ENCODE measurements at places on chromosomes 3 and 15. TPM values are rescaled to one million over a fixed set of nuclear protein-coding genes. Genes with fewer than 3 reads are reported as not detected.

CYP11A1 gene
- total RNA-seq, result 0.82 TPM

MINAR1 gene
- total RNA-seq, result 5.3 TPM

CHRNA7 gene
- total RNA-seq, result 2.3 TPM

SMCO1 gene
- not detected for total RNA-seq

KNL1 gene
- total RNA-seq, result 9.5 TPM

BTLA gene
- not detected for total RNA-seq

DOCK3 gene
- total RNA-seq, result 1.3 TPM

SHISA5 gene
- 283 TPM for total RNA-seq

- no peaks in the 10 kb centered on the region for H3K27me3 ChIP-seq
- H3K4me1 ChIP-seq, result no peaks in the 10 kb centered on the region
- H3K27ac ChIP-seq, result no peak overlapping the region
- peaks cover 12% of the 10 kb centered on the region for H3K36me3 ChIP-seq
- no peak overlapping the region for H3K4me3 ChIP-seq
These were observed 50.9 kb downstream of the DHX36 start for GRCh38 chr3:154273381-154273780.

GRCh38 chr3:46489875-46490274 lies 7.9 kb upstream of the RTP3 start:
- H3K36me3 ChIP-seq, result no peaks in the 10 kb centered on the region
- H3K27ac ChIP-seq, result no peak overlapping the region
- H3K4me3 ChIP-seq, result no peak overlapping the region
- no peaks in the 10 kb centered on the region for H3K4me1 ChIP-seq
- no peaks in the 10 kb centered on the region for H3K27me3 ChIP-seq
- DNase-seq, result no peak

- H3K4me1 ChIP-seq, result peaks cover 6% of the 10 kb centered on the region
- H3K27me3 ChIP-seq, result peaks cover 4% of the 10 kb centered on the region
- DNase-seq, result no peak
These were observed 131.2 kb downstream of the MAGI1 start for GRCh38 chr3:65907232-65908130.

DNA sequence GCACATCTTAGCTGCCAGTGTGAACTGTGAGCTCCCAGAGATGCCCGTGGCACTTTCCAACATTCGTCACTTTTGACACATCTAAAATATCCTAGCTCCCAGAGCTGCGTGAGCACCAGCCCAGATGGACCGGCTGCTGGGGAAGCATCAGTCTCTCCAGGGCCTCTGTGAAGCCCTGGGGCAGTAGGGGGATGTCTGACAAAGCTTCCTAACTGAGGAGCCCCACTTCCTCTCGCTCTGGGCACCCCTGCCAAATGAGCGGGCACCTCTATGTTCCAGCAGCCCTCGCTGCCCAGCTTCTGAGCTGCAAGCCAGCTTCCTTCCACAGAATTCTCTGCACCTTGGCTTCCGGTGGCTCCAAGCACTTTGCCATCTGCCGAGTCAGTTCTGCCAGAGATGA lies 91.1 kb downstream of the LIPC start:
- H3K4me1 ChIP-seq, result peaks cover 34% of the 10 kb centered on the region
- DNase-seq, result no peak
- H3K4me3 ChIP-seq, result no peak overlapping the region
- H3K27me3 ChIP-seq, result peaks cover 6% of the 10 kb centered on the region
- H3K27ac ChIP-seq, result no peak overlapping the region

GRCh38 chr3:187999821-188000220 lies 154.1 kb upstream of the LPP start:
- no peaks in the 10 kb centered on the region for H3K36me3 ChIP-seq
- no peak overlapping the region for H3K4me3 ChIP-seq
- H3K4me1 ChIP-seq, result peaks cover 11% of the 10 kb centered on the region

DNA sequence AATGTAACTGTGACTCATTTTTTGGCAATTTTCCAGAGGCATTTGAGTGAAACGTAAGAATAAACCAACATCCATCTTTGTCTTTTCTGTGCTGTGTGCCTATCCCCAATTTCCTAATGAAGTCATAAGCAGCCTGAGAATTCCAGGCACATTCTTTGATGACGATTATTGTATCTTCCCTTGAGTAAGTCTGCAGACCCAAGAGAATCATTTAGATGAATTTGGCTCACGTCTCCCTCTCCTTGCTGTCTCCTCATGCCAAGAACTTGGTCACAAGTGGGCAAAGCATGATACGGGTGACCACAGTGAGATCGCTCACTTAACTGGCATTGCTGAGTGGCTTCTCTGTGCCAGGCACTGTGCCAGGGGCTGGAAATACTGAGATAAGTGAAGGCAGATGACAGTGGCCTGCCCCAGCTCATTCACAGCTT lies 384.5 kb upstream of the IL12A start:
- no peak overlapping the region for H3K27ac ChIP-seq
- no peaks in the 10 kb centered on the region for H3K36me3 ChIP-seq
- DNase-seq, result no peak

GRCh38 chr3:112030901-112031300 lies 3.6 kb upstream of the TMPRSS7 start:
- H3K4me3 ChIP-seq, result no peak overlapping the region
- no peaks in the 10 kb centered on the region for H3K4me1 ChIP-seq
- no peaks in the 10 kb centered on the region for H3K36me3 ChIP-seq
- H3K27me3 ChIP-seq, result no peaks in the 10 kb centered on the region
- no peak overlapping the region for H3K27ac ChIP-seq

DNA sequence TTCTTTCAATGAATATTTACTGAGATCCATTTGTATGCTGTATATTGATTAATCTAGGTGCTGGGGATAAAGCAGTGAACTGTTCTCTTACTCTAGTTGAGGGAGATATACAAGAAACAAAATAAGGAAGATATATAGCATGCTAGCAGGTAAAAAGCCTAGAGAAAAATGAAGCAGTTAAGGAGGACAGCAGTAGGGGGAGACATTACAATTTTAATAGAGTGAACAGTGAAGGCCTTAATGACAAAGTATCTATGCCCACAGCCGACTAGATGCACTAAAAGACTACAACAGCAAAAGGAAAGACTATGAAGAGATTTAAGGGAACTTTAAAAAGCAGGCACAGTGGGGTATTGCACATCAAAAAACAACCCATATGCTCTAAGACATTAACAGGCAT lies 81.4 kb downstream of the XRN1 start:
- no peak for DNase-seq
- peaks cover 24% of the 10 kb centered on the region for H3K36me3 ChIP-seq
- H3K4me1 ChIP-seq, result no peaks in the 10 kb centered on the region
- no peak overlapping the region for H3K27ac ChIP-seq
- no peak overlapping the region for H3K4me3 ChIP-seq

DNA sequence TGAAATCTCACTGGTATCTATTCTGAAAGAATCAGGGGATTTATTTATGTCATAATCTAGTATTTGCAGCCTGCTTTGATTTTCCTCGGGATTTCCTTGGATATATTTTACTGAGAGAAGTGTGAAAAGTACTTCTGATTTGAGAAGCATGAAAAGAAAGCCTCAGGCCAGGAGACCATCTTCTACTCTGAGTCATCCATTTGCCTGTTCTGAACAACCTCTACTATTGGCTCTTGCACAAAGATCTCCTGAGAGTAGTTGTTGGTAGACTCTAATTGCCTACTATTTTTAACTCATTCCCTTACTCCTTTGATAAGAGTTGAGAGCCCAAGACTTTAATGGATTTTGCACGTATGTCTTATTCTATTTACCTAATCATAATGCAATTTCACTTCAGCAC lies 318.9 kb downstream of the BCHE start:
- H3K36me3 ChIP-seq, result no peaks in the 10 kb centered on the region
- H3K4me3 ChIP-seq, result no peak overlapping the region
- no peak for DNase-seq
- no peak overlapping the region for H3K27ac ChIP-seq

- no peaks in the 10 kb centered on the region for H3K27me3 ChIP-seq
- H3K27ac ChIP-seq, result no peak overlapping the region
- DNase-seq, result no peak
- H3K4me1 ChIP-seq, result no peaks in the 10 kb centered on the region
- H3K4me3 ChIP-seq, result no peak overlapping the region
- H3K36me3 ChIP-seq, result no peaks in the 10 kb centered on the region
These were observed 81.5 kb downstream of the PEX5L start for GRCh38 chr3:179955286-179955685.

- peaks cover 9% of the 10 kb centered on the region for H3K4me1 ChIP-seq
- peaks cover 4% of the 10 kb centered on the region for H3K27me3 ChIP-seq
- DNase-seq, result no peak
- H3K36me3 ChIP-seq, result peaks cover 28% of the 10 kb centered on the region
- no peak overlapping the region for H3K27ac ChIP-seq
These were observed 25.7 kb downstream of the ZDHHC3 start for GRCh38 chr3:44950275-44950734.

Data from endothelial cell (in vitro differentiated cells).